ENCODE measurements at places on chromosomes 7 and 10.

DNA sequence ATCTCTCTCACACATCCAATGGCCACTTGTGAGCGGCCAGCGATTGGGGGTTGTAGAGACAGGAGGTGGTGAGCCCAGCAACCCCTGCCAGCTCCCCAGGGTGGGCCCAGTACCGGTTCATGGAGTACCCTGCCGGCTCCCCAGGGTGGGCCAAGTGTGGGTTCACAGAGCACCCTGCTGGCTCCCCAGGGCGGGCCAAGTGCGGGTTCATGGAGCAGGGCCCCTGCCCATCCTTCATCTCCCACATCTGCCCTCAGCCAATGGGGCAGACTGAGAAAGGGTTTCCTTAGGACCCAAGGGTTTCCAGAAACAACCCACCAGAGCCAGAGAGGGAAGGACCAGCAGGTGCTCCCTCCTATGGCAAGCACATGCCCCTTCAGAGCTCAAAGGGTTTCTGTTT lies 21.4 kb upstream of the SLIT1 start:
- no peak for DNase-seq

- peak; percentile 57 for DNase-seq
Measured at GRCh38 chr10:17847585-17848296, 38.6 kb downstream of the MRC1 start.

- no peak for DNase-seq
Measured at GRCh38 chr10:7937315-7937945, 117.1 kb upstream of the GATA3 start.

GRCh38 chr10:4018054-4018511 lies 233.1 kb upstream of the KLF6 start:
- DNase-seq = no peak

GRCh38 chr7:28748933-28749584 lies 209.1 kb downstream of the TRIL start:
- DNase-seq = peak; percentile 36

GRCh38 chr10:122461367-122461728 lies at the start of gene HTRA1:
HTRA1 (plus strand) TSS chr10:122461553; CDS start chr10:122461653, 100 bp downstream.
- DNase-seq = peak; percentile 39

DNA sequence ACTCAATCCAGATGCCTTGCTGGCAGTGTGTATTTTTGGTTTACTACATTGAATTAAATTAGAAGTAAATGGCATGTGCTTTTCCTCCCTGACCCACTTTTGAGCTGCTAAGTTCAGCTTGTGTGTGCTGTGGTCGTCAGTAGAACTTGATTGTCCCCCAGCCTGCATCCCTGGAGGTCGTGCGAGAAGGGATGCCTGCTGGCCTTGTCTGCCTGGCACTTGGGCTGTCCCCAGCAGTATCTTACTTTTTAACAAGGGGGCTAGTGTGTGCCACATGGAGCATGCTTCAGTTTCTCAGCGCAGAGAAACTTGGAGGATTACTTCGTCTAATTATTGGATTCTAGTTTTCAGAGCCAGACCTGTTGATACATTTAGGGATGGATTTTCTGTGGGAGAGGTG lies 80.2 kb downstream of the ADCY1 start:
- DNase-seq = no peak

GRCh38 chr10:12042409-12042796 lies 206 bp downstream of the UPF2 start:
- peak; percentile 24 for DNase-seq

DNA sequence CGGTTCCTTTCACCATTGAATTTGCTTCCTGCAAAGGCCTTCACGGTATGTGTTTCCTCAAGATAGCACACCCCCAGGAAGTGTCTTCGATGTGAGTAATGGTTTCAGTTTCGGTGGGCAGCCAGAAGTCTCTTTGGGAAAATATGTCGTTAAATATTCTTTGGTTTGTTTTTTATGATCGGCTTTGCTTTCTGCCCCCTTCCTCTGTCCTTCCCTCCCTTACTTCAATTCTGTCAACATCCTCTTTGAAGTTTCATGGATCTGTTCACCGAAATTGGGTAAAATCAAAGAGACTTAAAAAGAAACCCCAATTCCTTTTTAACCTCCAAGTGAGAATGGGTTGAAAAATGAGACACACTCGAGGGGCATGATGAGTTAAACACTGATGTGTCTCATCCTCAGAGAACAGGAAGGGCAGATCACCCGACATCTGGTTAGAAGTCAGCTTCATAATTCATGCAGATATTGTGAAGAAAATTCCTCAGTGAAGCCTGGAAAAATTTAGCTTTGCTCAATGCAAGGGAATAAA lies 170.8 kb upstream of the HABP2 start:
- DNase-seq = peak; percentile 90

DNA sequence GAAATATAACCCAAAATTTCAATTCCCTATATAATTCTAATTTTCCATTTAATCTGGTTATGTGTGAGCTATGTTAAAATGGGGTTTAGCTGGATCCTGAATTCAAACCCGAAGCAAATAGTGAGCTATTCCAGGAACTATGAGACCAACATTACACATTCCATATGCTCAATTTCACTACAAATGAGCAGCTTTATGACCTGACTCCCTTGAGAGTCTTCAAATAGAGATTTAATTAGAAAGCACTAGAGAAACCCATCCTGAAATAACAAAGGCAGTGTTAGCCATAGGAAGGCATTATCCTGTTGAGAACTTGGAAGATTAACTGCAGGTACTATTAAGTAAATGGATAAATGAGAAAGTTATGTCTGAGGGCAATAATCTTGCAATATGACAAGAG lies 890.0 kb downstream of the GRM8 start:
- no peak for DNase-seq

- DNase-seq = no peak
Measured at GRCh38 chr10:69259547-69260243, 18.6 kb upstream of the HK1 start.

DNA sequence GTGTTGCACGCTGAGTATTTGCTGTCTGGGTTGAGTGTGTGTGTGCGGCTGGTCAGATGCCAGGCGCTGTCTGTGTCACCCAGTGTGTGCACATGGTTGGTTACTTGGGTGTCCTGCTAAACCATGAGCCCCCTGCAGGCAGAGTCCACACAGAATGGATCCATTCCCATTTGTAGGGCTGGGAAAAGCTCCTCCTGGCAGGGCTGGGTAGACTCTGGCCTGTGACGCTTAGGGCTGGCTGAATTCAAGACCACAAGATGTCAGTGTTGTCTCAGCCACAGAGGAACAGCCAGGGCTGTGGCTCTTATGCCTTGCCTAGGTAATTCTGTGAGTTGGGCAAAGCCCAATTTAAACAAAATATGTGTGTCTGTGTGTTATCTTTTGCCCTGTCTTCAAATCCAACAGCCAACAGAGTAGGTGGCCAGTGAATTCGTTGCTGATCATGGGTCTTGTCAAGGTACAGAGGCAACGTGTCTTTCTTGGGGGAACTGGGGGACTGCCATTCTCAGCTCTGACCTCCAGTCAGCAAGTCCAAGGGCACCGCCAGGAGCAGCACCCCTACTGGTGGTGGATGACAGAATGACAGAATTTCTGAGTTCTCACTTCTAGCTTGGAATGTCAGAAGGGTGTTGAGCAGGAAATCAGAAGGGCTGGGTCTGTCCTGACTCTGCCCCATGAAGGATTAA lies 285.1 kb downstream of the CCSER2 start:
- DNase-seq = peak; percentile 5

DNA sequence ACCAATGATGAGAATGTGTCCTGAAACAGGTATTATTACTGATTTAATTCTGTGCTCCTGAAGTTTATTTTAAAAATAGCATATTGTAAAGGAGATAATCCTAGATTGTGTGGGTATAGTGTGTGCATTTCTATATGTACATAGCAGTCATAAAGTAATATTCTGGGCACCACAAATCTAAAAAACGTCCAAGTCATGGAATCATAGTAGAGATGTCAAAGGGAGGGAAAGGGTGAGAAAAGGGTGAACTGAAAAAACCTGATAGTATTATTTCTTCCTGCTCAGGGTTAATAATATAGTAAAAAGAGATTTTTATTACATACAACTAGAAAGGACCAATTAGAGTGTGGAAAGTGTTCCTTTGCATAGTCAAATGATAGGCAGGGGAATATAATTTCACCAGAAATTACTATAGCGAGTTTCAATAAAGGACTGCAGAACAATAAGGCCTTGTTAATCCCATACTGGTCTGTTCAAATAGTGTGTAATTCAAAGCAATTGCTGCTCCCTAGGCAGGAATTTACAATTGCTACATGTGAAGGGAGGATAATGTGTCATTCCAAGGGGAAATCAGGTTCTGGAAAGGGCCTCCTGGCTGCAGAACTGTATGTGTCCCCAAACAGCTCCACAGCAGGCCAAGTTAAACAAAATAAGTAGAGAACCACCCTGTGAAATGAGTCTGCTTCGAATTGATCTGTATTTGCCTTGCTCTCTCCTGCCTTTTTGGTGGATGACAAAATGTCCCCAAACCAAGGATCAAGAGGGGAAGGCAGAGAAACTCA lies 42.5 kb upstream of the KMT2E start:
- DNase-seq = no peak

GRCh38 chr7:136353287-136353686 lies 376.1 kb upstream of the MTPN start:
- no peak for DNase-seq

- DNase-seq = peak; percentile 27
Measured at GRCh38 chr7:44177570-44178131, 11.6 kb downstream of the GCK start.

Measured in iris pigment epithelial cell (primary cell).